ENCODE measurements at places on chromosomes 12 and 14.

GRCh38 chr14:55298500-55298822 is 27.2 kb downstream of the FBXO34 start:
- no peak for DNase-seq

DNA sequence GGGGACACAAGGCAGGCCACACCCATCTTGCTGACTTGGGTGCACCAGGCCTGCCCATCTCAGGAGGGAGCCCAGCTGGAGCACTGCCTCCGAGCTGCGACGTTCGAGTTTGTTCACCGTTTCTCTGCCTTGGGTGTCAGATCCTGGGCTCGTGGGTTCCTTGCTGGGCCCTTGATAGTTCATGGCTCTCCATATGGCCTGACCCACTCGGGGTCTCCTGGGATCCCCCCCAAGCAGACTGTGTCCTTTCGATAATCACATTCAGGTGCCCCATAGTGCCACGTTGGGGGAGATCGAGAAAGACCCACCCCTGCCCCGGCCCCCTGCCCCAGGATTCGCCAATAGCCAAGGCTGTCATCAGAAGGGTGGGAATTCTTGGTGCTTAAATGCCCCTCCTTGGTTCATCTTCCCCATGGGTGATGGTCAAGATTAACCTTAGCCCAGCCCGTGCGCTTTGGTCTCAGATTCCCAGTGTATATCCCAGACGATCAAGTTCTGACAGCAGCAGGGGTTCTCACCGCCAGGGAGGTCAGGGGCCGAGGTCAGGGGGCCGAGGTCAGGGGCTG is 7.4 kb downstream of the RFLNA start:
- DNase-seq, result no peak

GRCh38 chr14:50013198-50013918 is 103.0 kb downstream of the VCPKMT start:
- DNase-seq, result no peak

- DNase-seq, result no peak
Observed at GRCh38 chr12:104106965-104107364, 31.0 kb downstream of the NFYB start.

GRCh38 chr14:67580336-67581171 is 19.5 kb downstream of the PIGH start:
- DNase-seq, result no peak

DNA sequence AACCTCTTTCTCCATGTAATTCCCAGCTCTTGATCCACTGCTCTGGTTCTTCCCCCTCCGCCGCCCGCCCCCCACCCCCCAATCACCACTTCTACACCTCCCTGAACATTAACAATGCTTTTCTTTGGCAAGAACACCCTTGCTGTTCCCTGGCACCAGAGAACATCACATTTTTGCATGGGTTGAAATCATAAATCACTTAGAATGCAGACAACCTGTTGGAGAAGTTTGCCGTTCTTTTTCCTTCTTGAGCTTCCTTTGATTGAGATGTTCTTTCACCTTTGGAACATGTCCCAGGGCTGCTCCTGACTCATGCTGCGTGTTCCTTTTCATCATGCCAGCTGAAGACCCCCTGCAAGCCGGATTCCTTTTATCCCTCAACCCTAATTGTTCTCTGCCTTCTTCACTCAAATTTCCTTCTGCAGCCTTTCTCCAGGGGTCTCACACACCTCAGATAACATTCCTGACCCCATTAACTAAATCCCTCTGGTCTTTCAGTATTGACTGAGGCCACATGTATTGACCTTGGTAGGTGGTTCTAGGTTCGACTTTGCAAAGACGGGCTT is 294.1 kb upstream of the TMPO start:
- DNase-seq, result no peak

GRCh38 chr12:93020631-93021597 is 91.8 kb upstream of the EEA1 start:
- no peak for DNase-seq

DNA sequence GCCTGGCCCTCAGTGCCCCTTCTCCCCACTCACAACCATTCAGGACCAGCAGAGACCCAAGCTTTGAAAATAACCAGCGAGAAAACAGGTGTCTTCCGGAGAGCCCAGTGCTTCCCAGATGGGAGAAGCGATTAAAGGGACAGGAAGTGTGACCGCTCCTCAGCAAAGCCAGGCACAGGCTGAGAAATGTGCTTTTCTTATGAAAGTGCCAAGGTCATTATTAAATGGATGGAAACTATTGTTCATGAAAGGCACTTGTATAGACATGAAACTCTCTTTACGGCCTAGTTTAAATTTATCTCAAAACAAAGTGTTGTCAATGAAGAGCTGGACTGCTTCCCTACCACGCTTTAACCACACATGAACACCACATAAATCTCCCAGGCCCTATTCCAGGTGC is 210.4 kb downstream of the SPTSSA start:
- DNase-seq, result no peak

DNA sequence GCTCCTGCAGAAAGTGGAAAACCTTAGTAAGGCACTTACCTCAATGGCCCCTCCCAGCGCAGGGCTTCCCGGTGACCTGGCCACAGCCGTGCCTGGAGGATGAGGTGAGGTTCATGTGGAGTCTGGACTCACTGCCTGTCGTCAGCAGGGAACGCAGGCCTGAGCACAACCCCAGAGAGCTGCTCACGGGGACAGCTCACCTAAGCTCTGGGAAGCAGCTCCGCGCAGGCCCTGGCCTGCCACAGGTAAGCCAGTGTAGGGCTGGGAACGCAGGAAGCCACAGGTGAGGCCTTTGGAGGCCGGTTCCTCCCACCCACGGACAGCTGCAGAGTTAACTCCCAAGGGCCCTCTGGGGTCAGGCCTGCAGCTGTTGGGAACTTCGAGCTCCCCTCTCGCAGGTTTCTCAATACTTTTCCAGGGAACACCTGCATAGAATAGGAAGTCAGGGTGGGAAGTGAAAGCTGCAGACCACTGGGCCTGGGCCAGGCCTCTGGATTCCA is 32.7 kb downstream of the ANAPC7 start:
- DNase-seq, result no peak

- DNase-seq, result no peak
Observed at GRCh38 chr12:11746024-11746771, 96.7 kb downstream of the ETV6 start.

GRCh38 chr12:125092872-125093680 is 27.8 kb downstream of the AACS start:
- peak; percentile 30 for DNase-seq

GRCh38 chr14:95270203-95270602 is 49.5 kb downstream of the CLMN start:
- DNase-seq, result no peak

GRCh38 chr14:70006699-70007098 is 127.5 kb downstream of the SMOC1 start:
- DNase-seq, result no peak

- DNase-seq, result no peak
Observed at GRCh38 chr14:92556863-92557543, 43.4 kb downstream of the RIN3 start.

GRCh38 chr12:109727039-109727723 is 13.6 kb downstream of the FAM222A start:
- DNase-seq, result no peak

DNA sequence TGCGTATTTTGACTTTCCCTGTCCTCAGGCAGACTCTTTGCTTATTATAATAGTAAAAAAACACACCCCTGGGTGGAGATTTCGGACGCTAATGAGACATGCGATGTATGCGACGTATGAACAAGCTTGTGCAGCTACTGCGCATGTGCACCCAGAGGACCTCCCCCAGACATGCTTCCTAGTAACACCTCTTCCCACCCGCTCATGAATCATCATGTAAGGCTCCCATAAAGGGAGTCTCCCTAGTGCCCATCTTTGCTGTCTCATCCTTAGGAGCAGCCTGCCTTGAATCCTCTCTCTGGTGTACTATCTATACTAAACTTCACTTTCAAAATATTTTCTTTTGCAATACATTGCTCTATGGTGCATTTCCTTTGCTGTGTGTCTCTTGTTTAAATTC is 210.1 kb downstream of the TMEM132D start:
- DNase-seq, result no peak

DNA sequence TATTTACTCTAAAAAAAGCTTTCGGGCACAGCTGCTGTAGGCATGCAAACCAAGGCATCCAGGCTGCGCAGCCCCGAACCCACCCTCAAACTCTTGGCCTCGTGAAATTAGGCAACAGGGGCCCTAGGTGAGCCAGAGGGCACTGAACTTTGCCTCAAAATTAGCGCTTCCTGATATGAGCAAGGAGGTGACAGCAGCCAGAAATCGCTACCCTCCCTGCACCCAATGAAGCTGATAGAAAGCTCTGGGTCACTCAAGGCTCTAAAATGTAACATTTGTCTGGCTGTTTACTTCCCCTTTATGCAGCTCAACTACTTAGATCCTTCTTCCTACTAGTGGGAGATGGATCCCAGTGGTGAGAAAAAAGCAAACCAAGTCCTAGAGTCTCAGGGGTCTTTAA is 61.8 kb downstream of the PITPNM2 start:
- DNase-seq, result no peak

GRCh38 chr12:38695057-38695456 is 210.3 kb downstream of the CPNE8 start:
- DNase-seq, result no peak

DNA sequence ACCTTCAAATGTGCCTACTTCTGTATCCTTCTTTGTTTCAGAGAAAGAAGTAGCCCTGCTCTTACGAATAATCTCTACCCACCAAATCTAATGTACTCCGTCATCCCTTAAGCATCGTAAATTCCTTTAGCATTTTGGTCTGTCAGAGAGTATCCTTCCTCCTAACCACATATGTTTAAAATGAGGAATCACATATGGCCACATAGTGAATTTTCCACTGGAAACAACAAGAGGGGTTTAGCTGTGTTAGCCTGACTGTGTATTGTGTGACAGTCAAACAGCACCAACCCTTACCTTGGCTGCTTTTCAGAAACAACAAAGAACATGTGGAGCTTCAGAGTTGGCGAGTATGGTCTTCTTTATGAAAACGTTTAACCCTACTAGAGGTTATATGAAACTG is 5.5 kb downstream of the LUM start:
- no peak for DNase-seq

DNA sequence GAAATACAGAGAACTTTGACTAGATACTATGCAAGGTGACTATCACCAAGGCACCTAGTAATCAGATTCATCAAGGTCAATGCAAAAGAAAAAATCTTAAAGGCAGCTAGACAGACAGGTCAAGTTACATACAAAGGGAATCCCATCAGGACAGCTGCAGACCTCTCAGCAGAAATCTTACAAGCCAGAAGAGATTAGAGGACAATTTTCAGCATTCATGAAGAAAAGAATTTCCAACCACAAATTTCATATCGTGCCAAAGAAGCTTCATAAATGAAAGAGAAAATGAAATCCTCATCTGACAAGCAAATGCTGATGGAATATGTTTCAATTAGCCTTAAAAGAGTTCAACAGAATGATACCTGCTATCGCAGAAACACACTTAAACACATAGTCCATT is 913.7 kb downstream of the RPS29 start:
- no peak for DNase-seq

- peak; percentile 55 for DNase-seq
Observed at GRCh38 chr12:12327802-12328201, 22.2 kb downstream of the MANSC1 start.

DNA sequence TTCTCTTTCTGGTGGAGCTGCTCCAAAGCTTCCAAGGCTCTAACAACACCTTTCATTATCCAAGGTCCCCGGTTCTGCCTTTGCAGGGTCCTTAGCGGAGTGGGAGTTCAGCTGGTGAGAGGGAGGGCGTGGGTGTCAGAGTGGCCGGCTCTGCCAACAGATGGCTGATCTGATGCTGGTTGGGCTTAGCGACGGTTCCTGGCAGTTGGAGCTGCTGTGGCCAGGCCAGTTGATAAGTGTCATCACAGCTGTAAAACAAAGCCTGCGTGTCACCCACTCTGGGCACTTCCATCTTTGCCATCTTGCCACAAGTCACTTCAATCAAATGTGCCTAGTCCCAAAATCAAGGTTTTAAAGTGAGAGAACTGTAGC is 36.3 kb downstream of the RIN3 start:
- no peak for DNase-seq

DNA sequence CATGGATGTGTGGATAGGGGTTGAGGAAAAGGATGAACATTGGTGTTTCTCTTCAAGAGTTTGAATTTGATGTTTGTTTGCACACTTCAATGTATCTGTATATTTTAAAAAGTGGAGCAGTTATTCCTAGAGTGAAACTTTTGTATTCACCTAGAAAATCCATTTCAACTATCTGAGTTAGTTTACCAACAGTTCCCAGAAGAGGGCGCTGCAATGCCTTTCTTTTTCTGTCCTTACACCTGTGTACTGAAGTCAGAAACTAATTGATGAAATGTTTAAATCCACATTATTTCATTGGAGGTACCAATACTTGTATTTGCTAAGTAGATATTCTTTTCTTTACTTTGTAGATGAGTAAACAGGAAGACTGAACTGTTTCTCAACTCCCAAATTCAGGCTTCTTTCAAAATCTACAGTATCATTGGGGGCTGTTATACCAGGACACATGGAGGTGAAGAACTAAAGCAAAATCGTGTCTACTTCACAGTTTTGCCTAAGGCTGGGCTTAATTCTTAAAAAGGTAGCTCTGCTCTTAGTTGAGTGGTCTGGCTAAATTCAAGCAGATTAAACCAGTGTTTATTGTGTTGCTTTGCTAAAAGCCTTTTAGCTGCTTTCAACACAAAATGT is 26.6 kb upstream of the KLRB1 start:
- no peak for DNase-seq

GRCh38 chr12:922285-922684 is 27.2 kb downstream of the RAD52 start:
- no peak for DNase-seq

DNA sequence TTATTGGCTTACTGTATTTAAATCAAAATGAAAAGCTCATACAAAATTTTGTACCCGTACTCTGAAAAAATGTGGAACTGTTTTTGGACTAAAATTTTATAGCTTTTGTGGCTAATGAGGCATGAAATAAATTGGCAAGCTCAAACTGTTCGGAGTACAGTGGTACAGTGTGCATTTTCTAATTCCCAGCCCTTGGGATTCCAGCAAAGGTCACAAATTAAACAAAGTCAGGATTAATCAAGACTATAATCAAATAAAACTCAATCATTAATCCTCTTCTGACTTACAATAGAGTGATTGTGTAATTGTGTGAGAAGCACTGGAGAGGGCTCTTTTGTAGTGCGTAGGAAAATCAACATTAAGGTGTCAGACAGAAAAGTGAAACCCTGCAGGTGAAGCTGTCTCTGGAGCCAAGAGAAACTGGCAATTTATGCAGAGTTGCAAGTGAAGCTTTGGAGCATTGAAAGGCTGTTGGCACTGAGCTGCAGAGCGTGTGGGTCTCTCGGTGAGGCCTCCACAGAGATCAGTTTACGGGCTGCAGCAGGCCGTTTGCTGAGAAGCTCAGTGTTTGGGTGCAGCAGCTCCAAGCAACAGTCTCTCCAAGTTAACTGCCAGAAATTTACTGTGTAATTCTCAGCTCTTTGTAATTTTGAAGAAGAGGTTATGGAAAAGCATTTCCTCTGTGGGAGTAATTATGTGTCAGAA is 275.9 kb downstream of the FBXL14 start:
- DNase-seq, result no peak
